ENCODE measurements at places on chromosomes 7 and 10.

GRCh38 chr7:23369100-23369499 is 70.0 kb downstream of the MALSU1 start:
- DNase-seq: no peak

DNA sequence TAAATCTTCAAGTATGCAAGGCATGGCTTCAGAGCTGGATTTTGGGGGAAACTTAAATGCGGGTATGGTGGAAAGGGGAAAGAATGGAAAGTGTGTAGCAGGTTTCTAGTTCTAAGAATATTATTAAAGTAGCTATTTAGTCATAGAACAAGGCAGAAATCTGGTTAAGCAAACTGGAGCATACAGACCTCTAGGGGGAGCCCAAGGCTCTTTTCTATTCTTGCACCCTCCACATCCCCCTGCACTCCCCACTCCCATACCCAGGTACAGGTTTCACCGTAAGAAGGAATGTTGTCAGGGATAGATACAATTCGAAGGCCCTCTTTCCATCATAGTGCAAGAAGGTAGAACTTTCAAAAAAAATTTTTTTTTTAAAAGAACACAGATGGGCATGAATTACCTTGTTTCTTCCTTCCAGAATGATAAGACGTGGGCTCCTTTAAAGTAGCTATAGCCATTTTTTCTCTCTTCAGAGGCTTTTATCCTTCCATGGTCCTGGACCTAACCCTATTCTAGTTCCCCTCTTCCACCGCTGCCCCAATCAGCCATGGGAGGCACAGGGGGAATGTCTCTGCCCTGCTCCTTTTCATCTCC is 41.5 kb upstream of the SMIM30 start:
- peak; percentile 37 for DNase-seq

GRCh38 chr10:110577056-110577455 is 9.6 kb downstream of the SMC3 start:
- peak; percentile 47 for DNase-seq

GRCh38 chr10:110864662-110865140 is 7.0 kb upstream of the PDCD4 start:
- no peak for DNase-seq

DNA sequence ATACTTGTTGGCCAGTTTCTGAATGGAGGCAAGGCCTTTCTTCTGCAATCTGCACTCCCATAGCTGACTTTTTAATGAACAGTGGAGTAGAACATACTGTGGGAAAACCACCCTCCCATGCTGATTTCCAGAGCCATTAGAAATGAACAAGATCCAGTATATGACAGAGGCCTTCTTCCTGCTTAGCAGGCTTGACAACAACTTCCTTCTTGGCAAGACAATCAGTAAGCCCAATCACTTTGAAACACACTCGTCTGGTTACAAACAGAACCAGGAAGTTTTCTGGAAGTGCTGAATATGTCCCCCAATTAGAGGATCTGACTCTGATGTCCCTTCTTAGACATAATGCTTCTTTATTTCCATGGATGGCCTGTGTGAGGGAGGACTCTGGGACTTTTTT is 103.4 kb downstream of the SAMD9 start:
- DNase-seq: no peak

DNA sequence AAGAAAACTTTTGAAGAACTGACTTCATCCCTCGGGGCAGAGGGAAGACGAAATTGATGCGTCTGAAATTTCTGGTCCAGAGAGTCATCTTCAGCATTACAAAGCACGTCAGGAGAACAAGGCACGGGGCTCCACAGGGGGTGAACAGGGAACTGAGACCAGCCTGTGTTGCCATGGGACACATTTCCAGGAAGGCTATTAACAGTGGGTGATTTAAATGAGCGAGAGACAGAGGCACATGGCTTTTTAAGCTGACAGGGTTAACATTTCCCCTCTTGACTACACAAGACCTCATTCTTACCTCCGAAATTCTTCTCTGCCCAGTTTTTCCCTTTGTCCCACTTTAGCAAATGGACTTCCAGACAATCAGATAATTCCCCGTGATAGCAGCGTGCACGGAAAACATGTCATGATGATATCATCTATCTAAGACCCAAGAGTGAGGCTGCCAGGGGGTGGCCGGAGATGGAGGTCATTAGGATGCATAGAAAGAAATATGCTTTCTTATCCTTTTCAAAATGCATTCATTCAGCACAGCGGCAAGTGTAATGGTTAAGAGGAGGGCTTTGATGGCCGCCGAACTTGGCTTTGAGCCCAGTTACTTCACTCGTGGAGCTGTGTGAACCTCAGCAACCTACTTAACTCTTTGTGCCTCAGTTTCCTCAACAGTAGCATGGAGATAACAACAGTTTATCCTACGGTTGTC is 248.0 kb downstream of the PRPF18 start:
- peak; percentile 53 for DNase-seq

DNA sequence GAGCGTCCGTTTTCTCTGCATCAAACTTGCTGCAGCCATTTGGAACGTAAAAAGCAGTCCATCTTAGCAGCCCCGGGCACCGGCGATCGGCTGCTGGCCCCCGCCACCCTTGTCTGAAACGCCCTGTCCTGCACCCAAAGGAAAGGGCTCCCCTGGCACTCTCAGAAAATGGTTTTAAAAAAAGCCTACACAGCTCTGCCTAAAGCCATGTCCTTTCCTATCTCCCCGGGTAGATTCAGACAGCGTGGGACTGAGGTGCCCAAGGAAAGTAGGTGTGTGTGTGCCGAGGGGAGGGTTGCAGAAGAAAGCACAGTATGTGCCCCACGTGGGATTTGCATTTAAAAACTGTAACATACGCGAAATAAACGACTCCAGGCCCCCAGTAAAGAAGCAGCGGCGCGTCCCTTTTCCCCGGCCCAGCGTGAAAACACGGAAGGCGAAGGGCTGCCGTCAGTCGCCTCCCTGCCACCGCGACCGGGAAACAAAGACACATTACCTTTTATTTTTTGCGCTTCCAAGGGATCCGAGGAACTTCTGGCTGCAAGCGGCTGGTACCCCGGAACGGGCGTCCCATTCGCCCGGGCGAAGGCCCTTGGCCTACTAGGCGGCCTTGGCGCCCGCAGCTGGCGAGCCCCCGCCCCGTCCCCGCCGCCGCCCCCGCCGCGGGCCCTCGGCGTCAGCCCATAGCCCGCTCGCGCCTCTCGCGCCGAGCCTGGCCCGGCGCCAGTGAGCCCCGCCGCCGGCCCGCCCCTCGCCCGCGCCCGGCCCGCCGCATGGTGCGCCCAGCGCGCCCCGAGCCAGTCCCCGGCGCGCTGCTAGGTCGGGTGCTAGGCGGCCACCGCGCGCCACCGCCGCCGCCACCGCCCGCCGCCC is 304.6 kb downstream of the PRPF18 start:
- peak; percentile 37 for DNase-seq

GRCh38 chr7:100091411-100092181 is 2.8 kb downstream of the COPS6 start:
- DNase-seq: peak; percentile 57

DNA sequence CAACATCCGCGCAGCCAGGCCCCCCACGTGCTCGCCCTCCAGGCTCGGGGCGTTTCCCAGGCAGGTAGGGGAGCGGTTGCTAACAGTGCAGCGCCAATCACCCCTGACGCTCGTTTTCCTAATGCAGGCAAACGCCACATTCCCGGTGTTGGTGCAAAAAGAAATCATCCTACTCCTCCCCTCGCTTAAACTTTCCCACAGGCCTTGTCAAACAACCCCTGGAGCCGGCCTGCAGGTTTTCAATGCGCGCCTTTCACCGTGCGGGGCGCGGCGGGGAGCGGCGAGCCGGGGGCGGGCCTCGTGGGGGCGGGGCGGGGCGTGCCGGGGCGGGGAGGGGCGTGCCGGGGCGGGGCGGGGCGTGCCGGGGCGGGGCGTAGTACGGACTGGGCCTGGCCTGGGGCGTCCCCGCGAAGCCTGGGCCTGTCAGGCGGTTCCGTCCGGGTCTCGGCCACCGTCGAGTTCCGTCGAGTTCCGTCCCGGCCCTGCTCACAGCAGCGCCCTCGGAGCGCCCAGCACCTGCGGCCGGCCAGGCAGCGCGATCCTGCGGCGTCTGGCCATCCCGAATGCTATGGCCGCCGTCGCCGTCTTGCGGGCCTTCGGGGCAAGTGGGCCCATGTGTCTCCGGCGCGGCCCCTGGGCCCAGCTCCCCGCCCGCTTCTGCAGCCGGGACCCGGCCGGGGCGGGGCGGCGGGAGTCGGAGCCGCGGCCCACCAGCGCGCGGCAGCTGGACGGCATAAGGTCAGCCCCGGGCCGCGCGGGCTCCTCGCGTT is at the start of gene ECHDC3:
Gene ECHDC3 (plus strand): TSS at position 374 of the 770 bp plus-strand sequence. CDS start 195 bp downstream, at position 569.
- peak; percentile 34 for DNase-seq

DNA sequence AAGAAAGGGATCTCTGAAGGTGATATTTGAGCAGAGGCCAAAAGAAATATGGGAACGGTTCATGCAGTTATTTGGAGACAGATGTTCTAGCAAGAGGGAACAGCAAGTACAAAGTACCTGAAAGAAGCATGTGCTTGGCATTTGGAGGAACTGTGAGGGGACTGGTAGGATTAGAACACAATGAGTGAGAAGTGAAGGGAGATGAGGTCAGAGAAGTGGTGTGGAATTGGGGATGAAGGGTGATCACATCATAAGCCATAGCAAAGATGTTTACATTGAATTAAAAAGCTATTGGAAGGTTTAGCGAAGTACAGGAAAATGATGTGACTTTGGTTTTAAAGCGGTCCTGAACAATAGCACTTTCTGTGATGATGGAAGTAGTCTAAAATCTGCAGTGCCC is 402.4 kb upstream of the LRGUK start:
- DNase-seq: no peak

GRCh38 chr7:42452356-42452755 is 215.3 kb upstream of the GLI3 start:
- no peak for DNase-seq

- no peak for DNase-seq
Measured at GRCh38 chr7:136045181-136045580, 68.0 kb upstream of the MTPN start.

DNA sequence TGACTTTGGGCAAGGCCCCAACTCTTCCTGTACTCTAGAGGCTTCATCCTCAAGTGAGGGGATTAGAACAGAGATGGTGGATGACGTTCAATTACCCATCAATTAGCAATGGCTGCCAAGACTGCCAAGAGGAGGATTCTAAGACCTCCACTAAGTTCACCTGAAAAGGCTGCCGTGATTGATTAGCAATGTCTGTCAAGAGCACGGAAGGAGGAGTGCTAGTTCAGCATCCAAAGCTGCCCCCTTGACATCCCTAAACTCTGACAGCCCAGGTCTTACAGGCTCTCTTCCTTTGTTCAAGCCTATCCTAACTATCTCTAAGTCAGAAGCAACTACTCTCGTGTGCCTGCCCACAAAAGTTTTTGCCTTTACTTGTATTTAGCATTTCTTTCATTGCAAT is 68.4 kb downstream of the FAM53B start:
- no peak for DNase-seq

DNA sequence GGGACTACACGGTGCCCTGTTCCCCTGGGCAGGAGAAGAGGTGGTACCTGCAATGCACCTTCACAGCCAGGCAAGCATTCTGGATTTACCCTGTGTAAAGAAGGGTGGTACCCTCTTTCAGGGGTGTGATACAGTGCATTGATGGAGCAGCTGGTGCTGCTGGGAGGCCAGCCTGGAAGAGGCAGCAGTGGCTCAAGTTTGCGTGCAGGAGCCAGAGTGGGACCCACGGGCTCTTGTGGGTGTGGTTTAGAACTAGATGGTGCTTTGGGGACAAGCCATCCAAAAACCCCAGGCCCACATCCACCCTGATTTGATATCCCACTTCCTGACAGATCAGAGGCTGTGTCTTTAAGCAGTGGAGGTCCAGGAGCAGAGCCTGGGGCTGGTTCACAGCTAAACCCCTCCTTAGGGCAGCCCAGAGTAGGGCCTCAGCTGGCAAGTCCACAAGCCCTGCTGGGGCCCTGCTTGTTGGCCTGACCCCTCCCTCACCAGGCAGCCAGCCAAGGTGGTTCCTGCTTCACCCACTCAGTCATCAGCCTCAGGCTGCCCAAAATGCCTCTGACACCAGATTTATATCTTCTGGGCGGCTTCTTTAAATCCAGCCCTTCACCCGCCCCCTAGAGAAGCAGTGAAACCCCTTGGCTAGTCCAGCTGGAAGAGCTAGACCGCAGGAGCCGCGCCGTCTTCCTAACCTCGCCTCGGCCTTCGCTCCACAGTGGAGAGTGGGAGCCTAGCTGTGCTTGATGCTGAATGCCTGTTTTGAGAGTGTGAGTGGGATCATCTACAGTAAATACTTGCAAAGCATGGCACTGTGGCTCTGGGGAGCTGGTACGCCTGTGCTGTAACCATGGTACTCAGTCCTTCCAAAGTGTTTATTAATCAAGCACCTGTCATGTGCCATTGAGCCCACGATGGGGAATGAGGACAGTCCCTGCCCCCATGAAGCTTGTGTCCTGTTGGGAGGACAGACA is 1.4 kb upstream of the ASIC3 start:
- DNase-seq: no peak

DNA sequence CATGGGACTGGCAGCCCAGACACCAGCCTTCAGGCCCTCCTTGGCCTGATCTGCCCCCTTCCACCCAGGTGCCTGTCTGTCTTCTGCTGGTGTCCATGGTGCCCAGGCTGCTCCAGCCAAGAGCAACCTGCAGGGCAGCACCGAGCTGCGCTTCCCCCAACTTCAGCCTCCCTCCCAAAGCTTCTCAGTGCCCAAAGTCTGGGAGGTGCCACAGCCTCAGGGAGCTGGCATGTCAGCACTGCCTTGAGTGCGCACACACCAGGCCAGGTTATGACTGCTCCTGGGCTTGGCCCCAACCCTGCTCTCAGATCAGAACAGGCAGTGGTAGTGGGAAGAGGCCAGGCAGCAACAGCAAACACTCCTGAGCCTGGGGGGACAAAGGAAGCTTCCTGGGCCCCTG is 304.6 kb upstream of the NRG3 start:
- no peak for DNase-seq

DNA sequence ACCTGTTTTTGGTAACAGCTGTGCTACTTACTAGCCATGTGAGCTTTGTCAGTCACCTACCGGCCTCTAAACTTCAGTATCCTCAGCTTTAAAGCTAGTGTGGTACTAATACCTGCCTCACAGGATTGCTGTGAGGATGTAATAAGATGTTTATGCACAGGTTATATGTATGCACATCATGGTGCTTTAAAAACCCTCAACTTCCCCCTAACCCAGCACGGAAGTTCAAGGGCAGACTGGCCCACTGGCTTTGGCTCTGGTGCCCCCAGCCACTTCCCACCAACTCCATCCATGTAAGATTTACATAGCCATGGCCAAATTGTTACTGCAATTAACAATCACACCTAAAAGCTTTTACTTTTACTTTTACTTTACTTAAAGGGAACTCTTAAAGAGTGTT is 676.0 kb upstream of the GALNT17 start:
- no peak for DNase-seq

DNA sequence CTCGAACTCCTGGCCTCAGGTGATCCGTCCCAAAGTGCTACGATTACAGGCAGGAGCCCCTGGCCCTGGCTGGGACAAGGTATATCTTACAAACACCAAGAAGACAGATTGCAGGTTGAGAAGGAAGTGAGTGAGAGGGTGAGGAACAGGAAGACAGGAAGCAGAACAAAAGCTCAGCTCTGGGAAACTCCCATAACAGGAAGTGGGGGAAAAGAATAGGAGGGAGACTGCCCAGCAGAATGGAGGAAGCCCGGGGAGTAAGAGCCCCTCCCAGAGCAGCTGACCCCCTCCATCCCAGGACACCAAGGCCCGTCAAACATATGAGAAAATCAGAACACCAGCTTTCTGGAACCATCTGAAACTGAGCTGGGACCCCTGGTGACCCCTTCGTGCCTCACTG is 2.9 kb downstream of the TECPR1 start:
- no peak for DNase-seq

- DNase-seq: no peak
Measured at GRCh38 chr7:135200821-135201331, 10.4 kb downstream of the WDR91 start.
